ENCODE measurements at places on chromosomes 13 and 19.

GRCh38 chr19:49880162-49880869 is 2.8 kb downstream of the TBC1D17 start:
- DNase-seq = no peak

DNA sequence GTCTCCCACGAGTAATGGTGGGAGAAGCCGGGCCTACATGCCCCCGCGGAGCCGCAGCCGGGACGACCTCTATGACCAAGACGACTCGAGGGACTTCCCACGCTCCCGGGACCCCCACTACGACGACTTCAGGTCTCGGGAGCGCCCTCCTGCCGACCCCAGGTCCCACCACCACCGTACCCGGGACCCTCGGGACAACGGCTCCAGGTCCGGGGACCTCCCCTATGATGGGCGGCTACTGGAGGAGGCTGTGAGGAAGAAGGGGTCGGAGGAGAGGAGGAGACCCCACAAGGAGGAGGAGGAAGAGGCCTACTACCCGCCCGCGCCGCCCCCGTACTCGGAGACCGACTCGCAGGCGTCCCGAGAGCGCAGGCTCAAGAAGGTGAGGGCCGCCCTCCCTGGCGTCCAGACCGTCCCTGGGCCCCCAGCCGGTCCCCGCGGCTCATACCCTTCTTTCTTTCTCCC is 1.4 kb upstream of the USF2 start:
- DNase-seq = no peak

DNA sequence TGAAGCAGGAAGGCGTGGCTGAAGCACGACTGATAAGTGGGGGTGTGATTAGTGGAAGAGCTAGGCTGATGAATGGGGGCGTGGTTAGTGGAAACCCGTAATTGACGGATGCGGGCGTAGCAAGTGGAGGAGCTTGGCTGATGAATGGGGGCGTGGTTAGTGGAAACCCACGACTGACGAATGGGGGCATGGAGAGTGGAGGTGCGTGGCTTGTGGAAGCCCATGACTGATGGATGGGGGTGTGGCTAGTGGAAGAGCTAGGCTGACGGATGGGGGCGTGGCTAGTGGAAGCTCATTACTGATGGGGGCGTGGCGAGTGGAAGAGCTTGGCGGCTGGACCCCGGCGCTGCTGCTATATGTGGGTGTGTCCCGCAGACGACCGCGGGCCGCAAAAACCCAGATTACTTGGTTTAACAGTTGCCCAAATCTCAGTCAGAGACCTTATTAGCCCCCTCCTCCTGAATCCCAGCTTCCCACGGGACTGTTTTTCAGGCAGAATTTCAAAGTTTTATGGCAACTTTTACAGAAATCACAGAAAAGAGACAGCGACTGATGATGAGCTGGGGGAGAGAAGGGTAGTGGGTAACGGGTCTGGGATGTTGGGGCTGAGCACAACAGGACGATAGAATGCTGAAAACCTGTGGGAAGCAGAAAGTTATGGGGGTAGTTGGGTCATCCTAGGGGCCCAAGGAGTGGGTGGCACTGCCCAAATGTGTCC is 9.0 kb upstream of the MEIS3 start:
- DNase-seq = peak; percentile 98

DNA sequence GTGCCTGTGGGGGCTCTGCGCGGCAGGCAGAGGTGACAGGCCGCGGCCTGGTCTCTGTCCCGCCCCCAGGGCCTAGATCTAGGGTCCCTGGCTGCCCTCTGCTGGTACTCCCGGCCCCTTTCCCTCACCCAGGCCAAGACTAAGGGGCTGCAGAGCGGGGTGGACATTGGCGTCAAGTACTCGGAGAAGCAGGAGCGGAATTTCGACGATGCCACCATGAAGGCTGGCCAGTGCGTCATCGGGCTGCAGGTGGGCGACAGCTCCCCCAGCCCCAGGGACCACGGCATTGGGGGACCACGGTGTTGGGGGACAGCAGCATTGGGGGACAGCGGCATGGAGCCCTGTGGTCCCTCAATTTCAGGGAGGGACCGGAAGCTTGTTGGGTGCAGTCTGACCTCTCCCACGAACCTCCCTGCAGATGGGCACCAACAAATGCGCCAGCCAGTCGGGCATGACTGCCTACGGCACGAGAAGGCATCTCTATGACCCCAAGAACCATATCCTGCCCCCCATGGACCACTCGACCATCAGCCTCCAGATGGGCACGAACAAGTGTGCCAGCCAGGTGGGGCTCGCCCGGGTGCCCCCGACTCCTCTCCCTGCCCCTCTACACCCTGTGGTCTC is 3.8 kb upstream of the ABCA7 start:
- no peak for DNase-seq

DNA sequence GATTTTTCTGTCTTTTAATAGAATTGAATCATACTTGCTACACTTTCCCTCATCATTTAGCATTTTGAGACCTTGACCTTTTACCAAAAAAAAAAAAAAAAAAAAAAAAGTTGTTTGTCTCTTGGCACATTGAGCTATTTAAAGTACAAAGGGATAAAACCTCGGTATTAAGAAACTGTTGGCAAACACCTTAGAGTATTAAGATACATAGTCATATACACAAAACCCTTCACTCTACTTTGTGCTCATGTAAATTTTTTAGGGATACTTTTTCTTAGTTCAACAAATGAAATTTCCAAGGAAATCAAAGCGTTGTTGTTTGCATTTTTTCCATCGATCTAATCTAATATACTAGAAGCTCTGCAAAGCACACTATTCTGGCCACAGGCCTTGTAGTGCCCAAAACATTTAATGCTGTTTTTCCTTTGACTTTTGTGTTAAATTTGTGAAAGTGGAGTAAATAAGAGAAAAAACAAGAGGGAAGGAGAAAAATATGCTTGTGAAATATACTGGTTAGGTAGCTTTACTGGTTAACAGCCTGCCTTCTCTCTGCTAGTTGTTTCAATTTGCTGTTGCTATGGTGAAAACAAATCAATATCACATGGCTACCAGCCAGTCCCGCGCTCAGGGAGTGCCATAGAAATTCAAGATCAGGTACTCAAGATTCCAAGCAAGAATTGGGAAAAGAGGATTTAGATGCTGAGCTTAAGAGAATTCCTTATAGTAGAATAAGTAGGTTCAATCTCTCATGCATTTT is 2.6 kb downstream of the MBNL2 start:
- peak; percentile 85 for DNase-seq
